ENCODE measurements at places on chromosomes 1 and 21. TPM values are rescaled to one million over a fixed set of nuclear protein-coding genes. Genes with fewer than 3 reads are reported as not detected.
A peak's percentile ranks its signal among the peaks of the same experiment; 100 is the strongest.

DNA sequence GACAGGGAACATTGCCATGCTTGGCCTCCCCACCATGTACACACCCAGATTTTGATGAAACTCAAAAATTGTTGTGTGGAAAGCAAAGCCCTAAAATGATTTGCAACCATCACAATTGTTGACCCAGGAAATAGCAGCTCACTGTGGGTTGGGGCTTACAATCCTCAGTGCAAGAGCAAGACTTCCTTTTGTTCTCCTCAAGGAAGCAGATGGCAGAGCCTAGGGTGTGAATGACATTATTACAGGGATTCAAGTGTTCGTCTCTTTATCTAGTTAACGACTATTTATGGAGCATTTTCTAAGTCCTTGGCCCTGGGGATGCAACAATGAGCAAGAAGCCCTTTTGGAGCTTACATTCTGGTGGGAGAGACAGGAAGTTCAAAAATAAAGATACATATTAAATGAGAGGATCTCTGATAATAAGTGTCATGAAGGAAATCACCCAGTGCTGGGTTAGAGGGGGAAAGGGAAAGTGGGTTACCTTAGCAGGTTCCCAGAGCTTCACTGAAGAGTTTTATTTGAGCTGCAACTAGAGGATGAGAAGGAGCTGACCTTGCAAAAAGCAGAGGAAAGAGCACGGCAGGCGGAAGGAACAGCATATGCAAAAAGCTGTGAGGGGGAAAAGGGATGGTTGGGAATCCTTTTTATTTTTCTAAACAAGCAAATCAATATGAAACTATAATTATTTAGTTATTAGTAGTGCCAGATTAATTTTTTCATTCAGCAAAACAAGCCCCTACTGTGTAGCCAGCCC lies 38.5 kb upstream of the ID3 start:
- no peaks in the 10 kb centered on the region for H3K27me3 ChIP-seq
- H3K4me1 ChIP-seq, result peaks cover 24% of the 10 kb centered on the region
- no peak for DNase-seq
- H3K4me3 ChIP-seq, result no peak overlapping the region
- H3K27ac ChIP-seq, result no peak overlapping the region

GRCh38 chr1:113283914-113284313 lies 106.4 kb upstream of the MAGI3 start:
- no peaks in the 10 kb centered on the region for H3K4me1 ChIP-seq
- no peaks in the 10 kb centered on the region for H3K36me3 ChIP-seq
- no peak overlapping the region for H3K27ac ChIP-seq
- no peak for DNase-seq
- no peak overlapping the region for H3K4me3 ChIP-seq

DNA sequence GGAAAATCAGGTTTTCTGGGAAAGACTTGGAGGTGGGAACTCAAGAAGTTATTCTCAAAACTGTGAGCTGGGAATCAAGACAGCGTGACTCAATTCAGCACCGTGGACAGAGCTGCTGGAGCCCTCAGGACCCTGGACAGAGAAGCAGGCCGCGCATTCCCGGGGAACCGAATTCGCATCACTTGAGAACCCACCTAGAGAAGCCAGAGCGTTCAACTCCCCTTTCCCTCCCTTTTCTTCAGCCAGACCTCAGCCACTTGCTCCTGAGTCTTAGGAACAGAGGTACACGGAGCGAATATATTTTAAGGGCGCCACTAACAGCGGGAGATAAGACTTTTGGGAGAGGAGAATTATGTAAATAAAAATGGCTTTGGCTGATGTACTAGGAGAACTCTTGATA lies 2.0 kb upstream of the LIN28A start:
- no peaks in the 10 kb centered on the region for H3K36me3 ChIP-seq
- DNase-seq, result no peak
- H3K27ac ChIP-seq, result no peak overlapping the region
- H3K4me1 ChIP-seq, result peaks cover 23% of the 10 kb centered on the region

- H3K4me1 ChIP-seq, result no peaks in the 10 kb centered on the region
- no peak overlapping the region for H3K4me3 ChIP-seq
- H3K36me3 ChIP-seq, result peaks cover 2% of the 10 kb centered on the region
- DNase-seq, result peak; percentile 87
- peaks cover 7% of the 10 kb centered on the region for H3K27me3 ChIP-seq
- no peak overlapping the region for H3K27ac ChIP-seq
Observed at GRCh38 chr1:6108937-6109614, 63.4 kb downstream of the KCNAB2 start.

DNA sequence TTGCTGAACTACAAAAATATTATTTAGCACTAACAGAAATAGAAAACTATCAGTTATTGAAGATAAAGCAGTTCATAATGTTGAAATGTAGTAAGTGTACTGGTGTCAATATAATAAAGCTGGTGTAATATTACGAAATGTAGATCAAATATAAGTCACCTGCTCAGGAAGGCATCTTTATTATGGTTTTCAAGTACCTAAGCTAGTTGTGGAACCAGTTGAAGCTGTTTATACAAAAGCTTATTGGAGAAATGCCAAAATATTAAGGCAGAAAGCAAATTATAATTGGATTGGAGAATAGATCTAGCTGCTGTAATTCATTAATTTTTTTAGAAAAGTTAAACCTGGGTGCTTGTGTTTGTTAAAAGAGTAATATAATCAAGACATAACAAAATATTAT lies 6.2 kb upstream of the MARK1 start:
- no peak overlapping the region for H3K27ac ChIP-seq
- no peaks in the 10 kb centered on the region for H3K36me3 ChIP-seq
- no peak for DNase-seq
- no peaks in the 10 kb centered on the region for H3K4me1 ChIP-seq
- peaks cover 32% of the 10 kb centered on the region for H3K27me3 ChIP-seq

DNA sequence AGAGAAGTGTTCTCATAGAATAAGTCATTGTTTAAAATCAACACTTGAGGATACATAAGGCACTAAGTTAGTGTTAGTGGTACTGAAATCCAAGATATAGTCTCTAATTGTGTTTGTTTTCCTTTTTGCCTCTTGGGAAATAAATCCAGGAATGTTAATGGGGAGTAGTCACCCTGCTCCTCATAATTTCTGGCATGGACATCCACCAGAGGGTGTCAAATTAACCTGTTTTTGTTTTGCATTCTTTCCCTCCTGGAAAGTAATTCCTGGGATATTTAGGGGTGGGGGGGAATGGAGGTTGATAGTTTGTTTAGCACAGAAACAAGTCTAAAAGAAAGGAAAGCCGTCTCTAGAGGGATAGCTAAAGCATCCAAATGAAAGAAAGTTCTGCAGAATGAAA lies 87.8 kb upstream of the MAP1LC3C start:
- H3K27me3 ChIP-seq, result peaks cover 5% of the 10 kb centered on the region
- no peaks in the 10 kb centered on the region for H3K4me1 ChIP-seq
- H3K36me3 ChIP-seq, result no peaks in the 10 kb centered on the region
- no peak overlapping the region for H3K27ac ChIP-seq
- DNase-seq, result no peak
- no peak overlapping the region for H3K4me3 ChIP-seq

- H3K27me3 ChIP-seq, result no peaks in the 10 kb centered on the region
- no peak overlapping the region for H3K4me3 ChIP-seq
- no peaks in the 10 kb centered on the region for H3K36me3 ChIP-seq
Observed at GRCh38 chr1:183734543-183735036, 70.3 kb upstream of the RGL1 start.

DNA sequence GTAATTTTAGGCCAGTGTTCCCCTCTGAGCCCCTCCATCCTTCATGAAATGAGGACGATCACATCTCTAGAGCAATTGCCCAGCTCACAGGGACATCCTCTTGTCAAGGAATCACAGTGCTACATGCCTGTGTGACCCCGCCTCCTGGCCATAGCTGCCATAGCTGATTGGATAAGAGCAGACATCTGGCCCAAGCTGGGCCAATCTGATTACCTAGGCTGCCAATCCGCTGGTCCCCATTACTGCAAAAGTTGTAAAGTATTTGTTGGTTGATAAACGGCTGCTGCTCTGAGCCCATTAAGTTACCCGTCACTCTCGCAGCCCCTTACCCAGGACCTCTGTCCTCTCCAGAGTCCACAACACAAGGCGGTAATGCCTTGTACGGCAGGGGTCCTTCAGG lies 8.3 kb downstream of the NT5C1A start:
- no peak overlapping the region for H3K27ac ChIP-seq
- H3K4me1 ChIP-seq, result no peaks in the 10 kb centered on the region
- DNase-seq, result no peak

DNA sequence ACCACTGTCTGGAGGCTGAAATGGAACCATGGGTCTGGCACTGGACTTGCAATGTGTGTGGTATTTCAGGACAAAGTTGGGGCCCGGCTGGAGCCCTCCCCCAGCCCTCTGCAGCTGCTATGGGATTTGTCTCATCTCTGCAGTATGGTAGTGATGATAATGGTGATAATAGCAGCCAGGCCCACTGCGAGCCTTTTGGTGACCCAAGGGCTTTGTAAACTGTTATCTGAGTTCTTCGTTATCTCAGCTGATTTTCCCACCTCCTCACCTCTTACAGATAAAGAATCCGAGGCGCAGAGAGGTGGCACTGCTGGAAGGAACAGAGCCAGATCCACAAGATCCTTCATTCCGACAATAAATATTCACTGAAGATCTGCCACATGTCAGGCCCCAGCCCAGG lies 11.7 kb upstream of the WNT4 start:
- no peaks in the 10 kb centered on the region for H3K4me1 ChIP-seq
- H3K27ac ChIP-seq, result no peak overlapping the region
- H3K27me3 ChIP-seq, result peaks cover 16% of the 10 kb centered on the region

- H3K27ac ChIP-seq, result no peak overlapping the region
- no peak for DNase-seq
- peaks cover 20% of the 10 kb centered on the region for H3K36me3 ChIP-seq
- H3K4me1 ChIP-seq, result peaks cover 4% of the 10 kb centered on the region
- no peaks in the 10 kb centered on the region for H3K27me3 ChIP-seq
Observed at GRCh38 chr1:207058252-207058651, 5.2 kb downstream of the PFKFB2 start.

GRCh38 chr1:36479505-36480051 lies 3.1 kb downstream of the CSF3R start:
- no peaks in the 10 kb centered on the region for H3K4me1 ChIP-seq
- H3K27me3 ChIP-seq, result peaks cover 27% of the 10 kb centered on the region
- no peaks in the 10 kb centered on the region for H3K36me3 ChIP-seq
- H3K4me3 ChIP-seq, result no peak overlapping the region

GRCh38 chr1:20233394-20233793 lies 47.1 kb upstream of the PLA2G2C start:
- H3K4me1 ChIP-seq, result no peaks in the 10 kb centered on the region
- H3K27me3 ChIP-seq, result peaks cover 58% of the 10 kb centered on the region
- no peak overlapping the region for H3K4me3 ChIP-seq
- H3K27ac ChIP-seq, result no peak overlapping the region
- no peak for DNase-seq

- peak overlapping the region; percentile 99 for H3K27ac ChIP-seq
- no peaks in the 10 kb centered on the region for H3K36me3 ChIP-seq
- no peaks in the 10 kb centered on the region for H3K27me3 ChIP-seq
- DNase-seq, result no peak
- H3K4me3 ChIP-seq, result peak overlapping the region; percentile 99
- peaks cover 39% of the 10 kb centered on the region for H3K4me1 ChIP-seq
Observed at GRCh38 chr1:171742577-171742922, 685 bp upstream of the VAMP4 start.

GRCh38 chr1:29746076-29746665 lies 509.8 kb downstream of the PTPRU start:
- H3K27ac ChIP-seq, result no peak overlapping the region
- H3K27me3 ChIP-seq, result peaks cover 36% of the 10 kb centered on the region
- no peaks in the 10 kb centered on the region for H3K36me3 ChIP-seq
- H3K4me1 ChIP-seq, result no peaks in the 10 kb centered on the region
- no peak for DNase-seq

GRCh38 chr1:23446661-23447310 lies 22.2 kb upstream of the TCEA3 start:
- H3K4me3 ChIP-seq, result no peak overlapping the region
- peaks cover 16% of the 10 kb centered on the region for H3K36me3 ChIP-seq
- DNase-seq, result no peak
- H3K27me3 ChIP-seq, result no peaks in the 10 kb centered on the region

DNA sequence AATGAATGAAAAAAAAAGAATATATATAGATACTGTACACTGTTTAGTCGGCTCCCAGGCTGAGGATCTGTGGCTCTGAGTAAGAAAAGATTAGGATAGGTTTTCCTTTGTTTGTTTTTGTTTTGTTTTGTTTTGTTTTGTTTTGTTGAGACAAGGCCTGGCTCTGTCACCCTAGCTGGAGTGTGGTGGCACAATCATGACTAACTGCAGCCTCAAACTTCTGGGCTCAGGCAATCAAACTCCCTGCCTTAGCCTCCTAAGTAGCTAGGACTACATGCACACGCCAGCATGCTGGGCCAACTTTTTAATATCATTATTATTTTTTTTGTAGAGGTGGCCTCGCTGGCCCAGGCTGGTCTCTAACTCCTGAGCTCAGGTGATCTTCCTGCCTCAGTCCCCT lies 87.9 kb upstream of the PTBP2 start:
- H3K27ac ChIP-seq, result no peak overlapping the region
- H3K36me3 ChIP-seq, result no peaks in the 10 kb centered on the region
- H3K4me1 ChIP-seq, result no peaks in the 10 kb centered on the region

DNA sequence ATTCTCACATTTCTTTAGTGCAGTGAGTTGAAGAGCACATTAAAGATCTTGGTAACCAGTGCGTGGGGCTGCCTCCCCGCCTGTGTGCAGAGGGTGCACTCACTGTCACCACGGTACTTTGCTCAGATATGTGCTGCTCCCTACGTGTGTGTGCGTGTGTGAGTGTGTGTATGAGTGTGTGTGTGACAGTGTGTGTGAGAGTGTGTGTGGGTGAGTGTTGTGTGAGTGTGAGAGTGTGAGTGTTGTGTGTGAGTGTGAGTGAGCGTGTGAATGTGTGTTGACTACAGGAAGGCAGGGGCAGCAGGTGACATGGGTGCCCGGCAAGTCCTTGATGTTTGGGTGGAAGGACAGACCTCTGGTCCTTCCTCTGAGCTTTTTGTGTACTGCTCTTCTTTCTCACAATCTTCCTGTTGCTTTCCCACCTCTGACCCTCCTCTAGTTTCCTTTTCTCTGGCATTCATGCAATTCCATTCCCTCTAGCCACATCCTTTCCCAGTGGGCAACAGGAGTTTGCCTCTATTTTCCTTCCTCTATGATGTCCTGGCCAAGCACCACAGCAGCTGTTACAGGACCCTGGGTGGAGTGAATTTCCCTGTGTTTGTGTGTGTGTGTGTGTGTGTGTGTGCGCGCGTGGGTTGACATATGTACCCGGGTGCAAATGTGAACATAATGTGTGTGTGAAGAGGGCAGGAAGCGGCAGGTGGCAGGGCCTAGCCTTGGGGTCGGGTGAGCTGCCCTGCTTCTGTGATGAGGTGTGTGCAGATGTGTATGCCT lies 19.8 kb downstream of the LHX4 start:
- no peak overlapping the region for H3K27ac ChIP-seq
- H3K4me1 ChIP-seq, result peaks cover 4% of the 10 kb centered on the region
- no peak overlapping the region for H3K4me3 ChIP-seq
- peaks cover 9% of the 10 kb centered on the region for H3K27me3 ChIP-seq
- H3K36me3 ChIP-seq, result no peaks in the 10 kb centered on the region

The GJA5 gene
- total RNA-seq, result not detected

The LCE1F gene
- total RNA-seq, result not detected

The PADI2 gene
- total RNA-seq, result 20.9 TPM

The TMPRSS15 gene
- total RNA-seq, result not detected

The CFHR5 gene
- total RNA-seq, result not detected

The HTR1D gene
- total RNA-seq, result 3.7 TPM

The BSND gene
- not detected for total RNA-seq
